ENCODE measurements at places on chromosomes 11 and 22.

DNA sequence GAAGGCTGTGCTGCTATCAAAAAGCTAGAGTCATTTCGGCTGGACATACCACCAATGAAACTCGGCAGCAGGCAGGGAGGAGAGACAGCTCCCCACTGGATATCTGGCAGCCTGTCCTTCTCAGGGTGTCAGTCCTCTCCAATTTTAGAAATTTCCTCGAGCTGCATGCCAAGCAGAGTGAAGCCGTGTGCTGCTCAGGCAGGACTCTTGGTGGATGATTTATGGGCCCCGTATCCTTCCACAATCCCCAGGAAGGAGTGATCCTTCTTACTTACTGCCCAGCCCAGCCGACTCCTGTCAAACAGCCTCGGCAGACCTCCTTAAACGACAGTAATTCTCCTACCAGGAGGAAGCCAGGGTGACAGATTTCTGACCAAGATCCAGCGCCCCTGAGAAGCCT is 410.4 kb downstream of the TENM4 start:
- no peak overlapping the region for H3K4me3 ChIP-seq
- H3K4me1 ChIP-seq = no peaks in the 10 kb centered on the region

- H3K27ac ChIP-seq = peak overlapping the region; percentile 68
- H3K36me3 ChIP-seq = no peaks in the 10 kb centered on the region
- peaks cover 3% of the 10 kb centered on the region for H3K4me1 ChIP-seq
- peak; percentile 78 for DNase-seq
Measured at GRCh38 chr22:40499209-40499623, 128.8 kb downstream of the SGSM3 start.

DNA sequence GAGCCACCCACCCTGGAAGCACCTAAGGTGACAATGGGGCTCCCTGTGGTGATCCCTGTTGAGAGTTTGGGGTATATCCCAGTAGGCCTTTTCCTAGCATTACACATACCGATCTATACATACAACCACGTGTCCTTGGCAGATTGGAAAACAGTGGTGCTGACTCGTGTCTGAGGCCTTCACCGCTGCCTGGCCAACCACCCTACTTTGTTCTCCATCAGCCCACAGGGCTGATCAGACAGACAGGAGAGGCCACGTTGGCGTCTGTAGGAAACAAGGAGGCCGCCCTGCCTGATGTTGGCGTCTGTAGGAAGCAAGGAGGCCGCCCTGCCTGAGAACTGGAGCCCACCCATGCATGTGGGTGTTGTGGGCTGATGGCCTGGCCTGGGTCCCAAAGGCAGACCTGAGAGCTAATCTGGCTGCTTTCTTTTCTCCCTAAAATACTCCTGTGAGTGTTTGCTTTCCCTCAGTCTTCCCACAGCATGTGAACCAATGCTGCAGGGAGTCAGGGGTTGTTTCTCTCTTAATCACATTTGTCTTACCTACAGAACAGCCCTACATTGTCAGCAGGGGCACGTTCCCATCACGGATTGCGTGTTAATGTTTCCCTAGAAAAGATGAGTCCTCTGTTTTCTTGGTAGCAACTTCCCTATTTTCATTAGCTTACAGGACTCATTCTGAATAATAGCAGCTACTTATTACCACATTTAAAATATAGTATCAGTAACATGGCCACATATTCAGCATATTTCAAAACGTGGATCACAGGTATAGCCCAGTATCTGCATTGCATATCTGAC is 57.2 kb downstream of the SBF1 start:
- peaks cover 86% of the 10 kb centered on the region for H3K36me3 ChIP-seq
- H3K4me1 ChIP-seq = no peaks in the 10 kb centered on the region
- no peaks in the 10 kb centered on the region for H3K27me3 ChIP-seq

DNA sequence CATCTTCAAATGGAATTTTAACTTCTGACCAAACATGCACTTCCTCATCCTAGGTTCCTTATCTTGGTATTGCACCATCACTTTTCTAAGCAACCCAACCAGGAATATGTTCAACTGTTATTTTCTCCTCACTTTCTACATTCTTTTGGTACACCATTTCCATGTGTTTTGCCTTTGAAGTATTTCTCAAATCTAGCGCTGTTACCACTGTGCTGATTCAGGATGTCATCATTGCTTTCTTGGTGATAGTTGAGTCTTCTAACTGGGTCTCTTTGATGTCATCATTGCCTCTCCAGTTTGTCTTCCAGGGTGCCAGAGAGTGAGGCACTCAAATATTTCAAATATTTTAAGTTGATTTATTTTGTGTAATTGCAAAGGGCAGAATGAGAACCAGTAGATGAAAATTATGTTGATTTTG is 47.5 kb downstream of the HORMAD2 start:
- H3K4me3 ChIP-seq = no peak overlapping the region
- no peaks in the 10 kb centered on the region for H3K27me3 ChIP-seq
- DNase-seq = no peak
- H3K36me3 ChIP-seq = no peaks in the 10 kb centered on the region
- no peak overlapping the region for H3K27ac ChIP-seq
- no peaks in the 10 kb centered on the region for H3K4me1 ChIP-seq

GRCh38 chr22:29327089-29327764 is 11.7 kb upstream of the RASL10A start:
- H3K27me3 ChIP-seq = no peaks in the 10 kb centered on the region
- no peaks in the 10 kb centered on the region for H3K4me1 ChIP-seq
- no peak for DNase-seq
- H3K4me3 ChIP-seq = no peak overlapping the region
- H3K27ac ChIP-seq = no peak overlapping the region
